ENCODE measurements at places on chromosomes 7 and 10.
A peak's percentile ranks its signal among the peaks of the same experiment; 100 is the strongest.

GRCh38 chr7:36084485-36085091, 68.5 kb upstream of the EEPD1 start:
- no peak for DNase-seq

- DNase-seq = no peak
These were observed 549.0 kb upstream of the VSTM2A start for GRCh38 chr7:53993224-53993623.

- no peak for DNase-seq
These were observed 8.3 kb downstream of the RABGEF1 start for GRCh38 chr7:66748791-66749190.

DNA sequence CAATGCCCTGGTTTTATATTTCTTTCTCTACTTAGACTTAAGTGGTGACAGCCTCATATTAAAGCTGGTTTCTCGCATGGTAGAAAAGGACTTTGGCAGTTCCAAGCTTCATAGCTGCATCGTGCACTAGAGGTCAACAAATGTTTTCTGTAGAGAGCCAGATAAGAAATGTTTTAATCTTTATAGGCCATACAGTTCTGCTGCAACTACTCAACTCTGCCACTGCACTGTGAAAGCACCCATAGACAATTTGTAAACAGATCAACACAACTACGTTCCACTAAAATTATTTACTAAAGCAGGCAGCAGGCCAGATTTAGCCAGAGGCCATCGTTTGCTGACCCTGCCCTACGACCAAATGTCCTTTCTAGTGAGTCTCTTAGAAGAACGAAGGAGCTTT, 36.7 kb downstream of the CSGALNACT2 start:
- DNase-seq = no peak

DNA sequence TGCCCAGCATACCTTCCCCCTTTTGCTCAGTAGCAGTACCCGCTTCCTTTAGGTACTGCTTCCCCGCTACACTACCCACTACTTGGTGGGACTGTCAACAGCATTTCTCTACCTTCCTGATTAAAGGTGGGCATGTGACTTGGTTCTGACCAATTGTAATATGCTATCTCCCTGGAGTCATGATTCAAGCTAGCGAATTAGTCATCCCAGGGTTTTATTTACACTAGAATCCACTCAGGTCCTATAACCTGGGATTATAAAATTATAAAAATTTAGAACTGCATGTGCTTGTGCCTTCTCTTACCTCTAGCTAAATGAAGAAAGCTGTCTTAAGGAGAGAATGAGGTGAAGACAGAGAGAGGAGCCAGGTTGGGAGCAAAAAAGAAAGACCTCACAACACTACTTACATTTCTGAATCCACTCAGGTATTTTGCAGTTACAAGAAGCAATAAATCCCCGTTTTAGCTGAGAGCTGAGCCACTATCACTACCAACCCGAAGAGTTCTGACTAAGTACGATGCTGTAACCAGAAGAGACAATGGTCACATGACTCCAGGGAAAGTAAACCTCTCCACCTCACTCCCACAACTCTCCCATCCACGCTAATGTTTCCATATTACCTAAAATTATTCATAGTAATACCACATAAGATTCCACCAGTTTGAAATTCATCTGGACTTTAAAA, 9.7 kb downstream of the GBX1 start:
- peak; percentile 3 for DNase-seq
